ENCODE measurements at places on chromosomes 3 and 15. TPM values are rescaled to one million over a fixed set of nuclear protein-coding genes. Genes with fewer than 3 reads are reported as not detected.

Gene CTXND1
- not detected for total RNA-seq

Gene PRR23A
- not detected for total RNA-seq

Gene ABI3BP
- total RNA-seq: 6.8 TPM

Gene TMEM207
- not detected for total RNA-seq

Gene ADPGK
- total RNA-seq: 46.8 TPM

Data from pericardium fibroblast (primary cell).